CD4-positive, alpha-beta T cell treated with Interleukin-17A for 1 hour (primary cell): ENCODE measurements at places on chromosomes 13 and 19.

- no peak for DNase-seq
Measured at GRCh38 chr13:56424246-56424645, 716.5 kb upstream of the PRR20A start.

DNA sequence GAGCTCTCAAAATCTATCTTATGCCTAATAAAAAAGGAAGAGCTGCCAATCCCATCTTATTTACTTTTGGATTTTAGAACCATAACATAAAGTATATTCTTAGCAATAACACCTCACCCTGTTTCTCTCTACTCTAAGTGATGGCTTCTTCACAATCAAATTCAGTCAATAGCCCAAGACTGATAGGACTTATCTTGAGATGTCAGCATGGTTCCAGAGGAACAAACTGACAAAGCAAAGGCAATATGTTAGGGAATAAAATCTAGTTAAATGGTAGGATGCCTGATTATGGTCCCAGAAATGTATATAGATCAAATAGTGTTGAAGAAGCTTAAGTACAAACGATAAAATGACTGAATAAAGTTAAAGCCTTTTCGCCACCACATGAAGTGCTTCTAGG lies 36.3 kb downstream of the DACH1 start:
- no peak for DNase-seq

- DNase-seq, result no peak
Measured at GRCh38 chr13:49417161-49417560, 26.7 kb downstream of the CAB39L start.

- no peak for DNase-seq
Measured at GRCh38 chr13:32881777-32882145, 134.5 kb upstream of the KL start.

GRCh38 chr13:40211586-40211968 lies 454.9 kb downstream of the FOXO1 start:
- DNase-seq, result no peak
